HT-29 (cell line): ENCODE measurements at places on chromosomes 5 and 9. TPM values are rescaled to one million over a fixed set of nuclear protein-coding genes. Genes with fewer than 3 reads are reported as not detected.

DNA sequence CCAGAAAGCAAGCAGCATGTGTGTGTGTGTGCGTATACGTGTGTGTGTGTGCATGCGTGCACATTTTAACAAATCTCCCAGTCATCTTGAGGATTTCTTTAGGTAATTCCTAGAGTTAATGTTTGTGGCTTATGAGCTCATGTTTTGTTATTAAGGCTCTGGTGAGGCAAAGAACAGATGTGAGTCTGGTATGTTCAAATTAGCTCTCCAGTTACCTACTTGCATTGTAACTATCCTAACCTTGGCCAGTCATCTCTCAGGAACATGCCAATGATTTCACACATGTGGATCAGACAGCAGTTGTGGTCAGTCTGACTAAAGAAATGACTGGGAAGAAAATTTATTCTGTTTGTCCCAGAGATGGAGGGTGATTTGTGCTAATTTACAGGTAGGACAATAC lies 163.1 kb downstream of the IZUMO3 start:
- DNase-seq, result no peak

DNA sequence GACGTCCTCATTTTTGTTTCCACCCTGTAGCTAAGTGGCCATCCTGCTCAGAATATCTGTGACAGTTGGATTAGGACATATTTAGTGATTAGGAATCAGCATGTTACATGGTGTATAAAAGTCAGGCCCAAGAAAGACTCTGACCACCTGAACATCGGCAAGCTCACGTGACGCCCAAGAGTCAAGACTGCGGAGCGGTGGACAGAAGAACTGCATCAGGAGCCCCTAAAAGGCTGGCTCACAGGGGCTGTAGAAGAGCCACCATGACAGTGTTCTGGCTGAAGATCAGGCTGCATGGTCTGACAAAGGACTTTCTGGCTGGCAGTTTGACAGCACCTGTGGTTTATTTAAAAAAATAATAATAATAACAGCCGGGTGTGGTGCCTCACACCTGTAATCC lies 185.3 kb downstream of the AUH start:
- DNase-seq, result no peak

DNA sequence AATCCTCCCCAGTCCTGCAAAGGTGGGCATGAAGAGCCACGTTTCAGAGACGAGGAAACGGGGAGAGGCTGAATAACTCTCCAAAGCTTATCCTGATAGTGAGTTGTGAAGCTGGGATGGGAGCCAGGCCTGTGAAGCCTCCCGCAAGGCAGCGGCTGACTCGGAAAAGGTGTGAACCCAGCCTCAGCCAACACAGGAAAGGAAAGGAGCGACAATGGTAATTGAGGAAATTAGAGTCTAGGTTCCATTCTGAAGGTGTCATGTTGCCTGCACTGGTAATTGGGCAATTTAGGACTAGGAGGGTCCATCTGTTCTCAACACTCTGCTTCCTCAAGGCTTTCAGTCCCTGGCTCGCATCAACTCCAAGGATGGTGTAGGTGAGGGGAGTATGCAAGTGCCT lies 83.4 kb downstream of the LIFR start:
- DNase-seq, result no peak

The PCDHGA7 gene
- total RNA-seq, result 0.03 TPM in 1 of 2 replicates, not detected in the other

DNA sequence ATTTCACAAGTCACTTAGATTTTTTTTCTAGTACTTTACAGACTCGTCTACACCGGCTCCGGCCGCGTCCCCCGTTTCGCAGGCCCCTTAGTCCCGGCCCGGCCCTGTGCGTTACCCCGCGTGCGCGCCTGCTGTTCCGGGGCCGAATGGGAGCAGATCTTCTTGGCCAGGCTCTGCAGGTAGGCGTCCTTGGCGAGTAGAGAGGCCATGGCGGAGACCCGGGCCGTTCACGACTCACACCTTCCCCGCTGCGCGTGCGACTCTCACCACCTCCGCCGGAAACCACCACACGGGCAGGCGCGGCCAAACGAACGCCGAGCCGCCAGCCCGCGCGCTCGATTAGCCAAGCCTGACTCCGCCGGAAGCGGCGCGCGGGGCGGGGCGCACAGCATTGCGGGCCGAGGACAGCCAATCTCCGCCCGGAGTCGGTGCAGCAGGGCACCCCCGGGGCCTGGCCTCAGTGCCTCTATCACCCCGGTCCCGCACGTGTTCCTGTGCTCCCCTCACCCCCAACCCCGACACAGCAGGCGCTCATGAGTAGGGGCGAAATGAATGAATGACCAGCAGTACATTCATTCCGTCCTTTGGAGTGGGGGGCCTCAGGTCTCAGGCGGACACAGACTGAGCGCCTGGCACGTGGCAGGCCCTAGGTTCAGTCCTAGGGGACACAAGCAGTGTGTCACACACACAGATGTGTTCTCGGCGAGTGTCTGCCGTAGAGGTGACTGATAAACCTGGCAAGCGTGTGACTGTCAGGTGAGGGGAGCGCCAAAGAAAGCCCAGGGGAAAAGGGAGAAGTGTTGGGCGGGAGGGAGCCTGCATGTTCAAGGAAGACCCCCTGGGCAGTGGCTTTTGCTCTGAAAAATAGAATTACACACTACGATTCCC lies at the start of gene SURF6:
Gene SURF6 (minus strand): TSS at position 265 of the 888 bp plus-strand sequence. CDS start 56 bp downstream, at position 209.
- DNase-seq, result peak; percentile 90

DNA sequence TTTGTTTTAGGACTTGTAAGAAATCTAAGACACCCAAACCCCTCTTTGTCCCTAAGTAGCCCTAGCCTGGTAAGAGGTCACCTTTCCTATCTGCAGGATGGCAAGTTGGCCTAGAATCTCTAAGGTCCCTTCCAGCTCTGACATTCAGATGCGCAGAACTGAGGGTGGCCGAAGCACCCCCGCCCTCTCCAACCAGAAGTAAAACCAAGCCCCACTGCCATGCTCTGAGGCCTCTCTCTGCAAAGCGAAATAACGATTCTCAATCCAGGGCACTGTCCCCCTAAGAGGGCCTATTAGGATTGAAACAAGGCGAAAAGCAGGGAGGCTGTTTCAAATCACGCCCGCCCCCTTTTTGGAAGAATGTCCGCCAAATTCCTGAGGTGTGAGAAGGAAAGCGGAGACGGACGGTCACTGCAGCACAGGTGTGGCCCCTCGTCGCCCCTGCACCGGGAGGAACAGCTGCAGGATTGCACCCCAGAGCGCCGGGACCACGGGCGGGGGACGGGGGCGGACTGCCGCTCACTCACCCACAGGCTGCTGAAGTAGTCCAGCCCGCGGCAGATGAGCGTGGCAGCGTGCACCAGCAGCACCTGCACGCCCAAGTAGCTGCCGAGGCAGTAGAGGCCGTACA lies 824 bp downstream of the TMEM245 start:
- no peak for DNase-seq

The RMRP gene
- total RNA-seq, result 23,916 and 27,637 TPM in 2 replicates

DNA sequence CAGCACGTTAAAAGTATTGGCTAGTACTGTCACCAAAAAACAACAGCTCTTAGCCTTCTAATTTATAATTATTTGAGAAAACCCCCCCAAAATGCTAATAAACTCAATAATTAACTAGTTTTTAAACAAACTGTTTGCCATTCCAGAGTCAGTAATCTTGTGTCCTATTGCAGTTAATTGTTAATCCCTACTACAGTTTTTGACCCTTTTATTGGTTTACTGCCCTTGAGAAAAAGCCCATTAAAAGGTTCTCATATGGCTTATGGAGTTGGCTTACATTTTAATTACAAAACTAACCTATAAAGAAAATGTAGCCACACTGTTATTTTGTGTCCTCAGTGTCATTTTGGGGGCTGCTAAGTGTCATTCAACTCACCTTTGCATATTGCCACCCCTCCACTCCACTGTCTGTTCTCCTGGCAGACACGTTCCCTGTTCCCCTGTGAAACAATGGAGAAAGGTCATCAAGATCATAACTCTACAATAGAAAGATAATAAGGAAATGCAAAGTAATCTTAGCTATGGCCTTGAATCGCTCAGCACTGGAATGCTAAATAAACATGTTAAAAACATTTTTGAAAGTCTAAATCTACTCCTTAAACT lies 51.6 kb upstream of the TXNDC8 start:
- no peak for DNase-seq

- DNase-seq, result peak; percentile 72
These were observed 50.0 kb upstream of the GOLPH3 start for GRCh38 chr5:32223972-32224609.

- DNase-seq, result peak; percentile 69
These were observed 885 bp downstream of the RNF44 start for GRCh38 chr5:176536132-176536901.

DNA sequence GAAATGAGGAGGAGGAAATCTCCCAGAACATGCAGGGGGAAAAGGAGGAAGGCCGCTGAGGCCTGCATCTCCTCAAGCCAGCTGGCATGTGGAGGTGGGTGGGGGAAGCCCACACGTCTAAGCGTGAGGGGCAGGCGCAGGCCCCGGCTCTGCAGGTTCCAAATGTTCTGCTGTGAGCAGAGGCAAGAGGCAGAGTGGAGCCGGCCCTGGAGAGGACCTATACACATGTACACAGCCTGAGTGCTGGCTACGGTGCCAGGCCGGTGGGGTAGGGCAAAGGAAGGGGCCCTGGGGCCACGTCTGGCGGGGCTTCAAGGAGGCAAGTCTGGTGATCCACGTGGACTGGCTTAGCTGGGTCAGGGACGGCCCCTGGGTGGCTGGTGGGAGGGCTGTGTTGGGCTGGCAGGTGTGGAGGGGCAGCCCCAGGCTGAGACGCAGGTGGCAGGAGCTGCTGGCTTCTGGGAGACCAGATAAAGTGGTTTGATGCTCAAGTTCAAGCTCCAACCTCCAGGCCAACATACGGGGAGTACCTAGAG lies 26.4 kb downstream of the LPCAT1 start:
- no peak for DNase-seq

The ANKRD31 gene
- 0.05 TPM in 1 of 2 replicates, not detected in the other for total RNA-seq

- no peak for DNase-seq
These were observed 484.8 kb downstream of the ZSWIM6 start for GRCh38 chr5:61816585-61817450.

The ENDOG gene
- total RNA-seq, result 52.1 and 70.8 TPM in 2 replicates

GRCh38 chr5:155504606-155505005 lies 491.1 kb downstream of the KIF4B start:
- DNase-seq, result no peak

The ANKRD34B gene
- total RNA-seq, result not detected in 2 replicates

- DNase-seq, result no peak
These were observed 23.2 kb upstream of the PSAT1 start for GRCh38 chr9:78273761-78274160.

The TMEM215 gene
- not detected in 2 replicates for total RNA-seq

- no peak for DNase-seq
These were observed 16.0 kb downstream of the FAM174A start for GRCh38 chr5:100551183-100551582.

DNA sequence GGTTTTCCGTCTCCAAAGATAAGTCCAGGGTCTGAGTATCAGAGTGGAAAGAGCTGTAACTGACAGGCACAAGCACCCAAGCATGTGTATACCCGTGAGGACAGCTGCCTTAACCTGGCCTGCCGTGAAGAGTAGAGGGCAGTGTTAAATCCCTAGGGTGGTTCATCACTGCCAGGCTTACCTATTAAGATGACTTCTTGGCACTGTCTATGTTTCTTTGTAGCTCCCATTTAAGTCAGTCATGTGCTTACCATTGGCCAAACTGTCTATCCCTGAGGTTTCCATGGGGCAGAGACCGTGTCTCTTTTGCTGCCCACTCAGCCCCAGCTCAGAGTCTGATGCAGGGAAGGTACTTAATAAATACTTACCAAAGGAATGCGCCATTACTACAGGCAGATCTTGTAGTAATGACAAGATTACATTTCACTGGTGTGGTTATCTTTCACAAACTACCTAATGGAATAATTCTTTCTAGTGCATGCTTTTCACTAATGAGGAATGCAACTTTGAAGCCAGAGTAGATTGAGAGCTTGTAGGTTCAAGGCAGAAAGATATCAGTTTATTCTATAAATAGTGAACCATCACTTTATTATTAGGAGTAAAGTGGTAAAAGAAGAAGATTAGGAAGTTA lies 64.2 kb downstream of the SNX24 start:
- DNase-seq, result no peak

DNA sequence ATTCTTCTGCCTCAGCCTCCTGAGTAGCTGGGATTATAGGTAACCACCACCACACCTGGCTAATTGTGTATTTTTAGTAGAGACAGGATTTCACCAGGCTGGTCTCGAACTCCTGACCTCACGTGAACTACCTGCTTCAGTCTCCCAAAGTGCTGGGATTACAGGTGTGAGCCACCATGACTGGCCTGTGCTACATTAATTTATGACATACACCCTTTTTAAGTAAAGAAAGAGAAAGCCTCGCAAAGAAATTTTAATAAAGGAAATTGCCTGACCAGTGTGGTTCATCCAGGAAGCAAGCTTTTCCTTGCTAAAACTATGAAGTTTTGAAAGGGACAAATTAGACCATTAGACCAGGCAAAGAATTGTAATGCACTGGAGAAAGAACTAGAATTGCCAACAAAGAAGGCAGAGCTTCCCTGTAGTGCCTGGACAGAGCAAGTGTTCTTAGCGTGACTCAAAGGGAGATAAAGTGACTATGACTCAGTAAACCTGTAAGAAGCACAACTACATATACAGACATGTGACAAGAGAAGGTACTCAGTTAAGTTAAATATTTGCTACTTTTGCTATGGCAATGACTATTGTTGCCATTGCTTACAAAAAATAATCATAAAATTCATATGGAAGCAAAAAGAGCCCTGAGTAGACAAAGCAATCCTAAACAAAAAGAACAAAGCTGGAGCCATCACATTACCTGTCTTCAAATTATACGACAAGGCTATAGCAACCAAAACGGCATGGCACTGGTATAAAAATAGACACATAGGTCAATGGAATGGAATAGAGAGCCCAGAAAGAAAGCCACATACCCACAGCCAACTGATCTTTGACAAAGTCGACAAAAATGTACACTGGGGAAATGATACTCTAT lies 54.6 kb downstream of the FYB1 start:
- peak; percentile 16 for DNase-seq

GRCh38 chr5:62779010-62779422 lies 200.4 kb downstream of the LRRC70 start:
- DNase-seq, result peak; percentile 63

DNA sequence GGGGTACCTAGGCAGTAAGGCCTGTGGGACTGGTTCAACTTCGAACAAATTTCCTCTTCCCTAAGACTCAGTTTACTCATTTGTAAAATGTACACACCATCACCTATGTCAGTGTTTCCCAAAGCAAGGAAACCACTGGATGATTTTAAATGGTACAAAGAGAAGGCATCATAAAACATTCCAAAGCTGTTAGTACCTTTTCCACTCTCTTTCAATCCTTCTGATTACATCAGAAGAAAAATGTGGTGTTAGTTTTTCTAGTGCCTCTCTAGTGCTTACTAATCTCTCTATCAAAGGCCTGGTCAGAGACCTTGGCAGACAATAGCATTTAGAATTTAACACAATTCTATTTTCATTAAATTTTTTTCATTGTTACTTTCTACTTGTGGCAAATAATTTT lies 18.1 kb downstream of the NR6A1 start:
- no peak for DNase-seq

DNA sequence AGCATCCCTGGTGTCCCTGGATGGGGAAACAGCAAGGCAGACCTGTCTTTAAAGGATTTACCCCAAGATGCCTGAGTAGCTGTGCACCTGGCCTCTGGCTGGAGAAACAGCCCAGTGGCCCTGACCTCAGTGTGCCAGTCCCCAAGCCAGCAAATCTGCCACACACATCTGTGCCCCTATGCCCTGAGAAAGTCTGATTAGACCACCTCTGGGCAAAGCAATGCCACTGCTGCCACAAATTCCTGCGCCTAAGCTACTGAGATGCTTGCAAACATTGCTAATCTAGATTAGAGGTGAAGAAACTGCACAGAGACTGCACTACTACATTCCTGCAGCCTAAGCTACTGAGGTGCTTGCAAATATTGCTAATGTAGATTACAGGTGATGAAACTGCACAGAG lies 269.6 kb downstream of the CEMIP2 start:
- DNase-seq, result no peak

The GTF2H2C gene
- 10.2 and 12.8 TPM in 2 replicates for total RNA-seq

The GDA gene
- 34.1 and 45.4 TPM in 2 replicates for total RNA-seq

- no peak for DNase-seq
These were observed 79.0 kb downstream of the C5orf15 start for GRCh38 chr5:133889271-133889905.
